ENCODE measurements at places on chromosomes 2 and 18.

DNA sequence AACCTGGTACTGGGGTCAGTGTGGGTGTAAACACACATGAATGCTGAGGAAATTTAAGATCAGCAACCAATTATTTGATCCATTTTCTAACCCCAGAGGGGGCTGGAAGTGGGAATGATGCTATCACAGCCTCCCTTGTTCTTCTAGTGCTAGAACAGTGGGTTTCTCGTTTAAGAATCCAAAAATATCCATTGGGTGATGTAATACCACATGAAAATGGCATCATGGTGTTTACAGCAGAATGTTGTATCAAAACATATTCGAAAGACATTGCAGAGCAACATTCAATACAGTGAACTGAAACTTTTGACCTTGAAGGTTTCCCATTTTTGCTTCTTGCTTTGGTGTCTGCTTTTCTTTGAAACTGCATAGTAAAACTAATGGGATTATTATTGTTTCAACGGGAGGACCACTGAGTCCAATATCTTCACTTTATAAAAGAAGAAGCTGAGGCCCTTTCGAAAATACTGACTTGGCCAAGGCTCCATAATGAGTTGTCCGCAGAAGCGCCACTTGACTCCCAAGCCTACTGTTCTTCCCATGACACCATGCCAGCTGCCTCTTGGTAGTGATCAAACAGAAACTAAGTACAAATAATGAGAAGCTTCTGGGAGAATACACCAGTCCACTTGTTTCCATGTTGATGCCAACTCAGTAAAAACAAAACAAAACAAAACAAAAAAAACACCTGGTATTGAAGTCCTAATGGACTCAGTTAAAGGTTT, 106.1 kb downstream of the COLEC12 start:
- no peak for DNase-seq

DNA sequence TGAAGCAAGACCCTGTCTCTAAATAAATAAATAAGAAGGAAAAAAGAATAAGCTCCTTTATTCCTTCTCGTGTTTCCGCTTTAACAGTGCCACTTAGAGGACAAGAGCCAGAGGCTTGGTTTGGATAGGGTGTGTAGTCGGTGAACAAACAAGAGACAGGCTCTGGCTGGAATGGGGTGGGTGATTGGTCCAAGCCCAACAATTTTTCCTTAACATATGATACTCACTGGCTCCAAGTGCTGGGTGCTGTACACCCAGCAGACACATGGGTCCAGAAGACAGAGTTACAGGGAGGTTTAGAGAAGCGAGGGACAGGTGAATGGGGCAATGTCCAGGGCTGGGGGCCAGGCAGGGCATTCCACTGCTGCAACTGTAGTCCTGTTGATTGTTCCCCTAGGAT, 77.8 kb downstream of the NCAPH start:
- no peak for DNase-seq

GRCh38 chr2:94753466-94753998, 117.7 kb upstream of the TEKT4 start:
- DNase-seq: no peak

GRCh38 chr2:105373344-105373781, 25.5 kb downstream of the FHL2 start:
- DNase-seq: no peak

DNA sequence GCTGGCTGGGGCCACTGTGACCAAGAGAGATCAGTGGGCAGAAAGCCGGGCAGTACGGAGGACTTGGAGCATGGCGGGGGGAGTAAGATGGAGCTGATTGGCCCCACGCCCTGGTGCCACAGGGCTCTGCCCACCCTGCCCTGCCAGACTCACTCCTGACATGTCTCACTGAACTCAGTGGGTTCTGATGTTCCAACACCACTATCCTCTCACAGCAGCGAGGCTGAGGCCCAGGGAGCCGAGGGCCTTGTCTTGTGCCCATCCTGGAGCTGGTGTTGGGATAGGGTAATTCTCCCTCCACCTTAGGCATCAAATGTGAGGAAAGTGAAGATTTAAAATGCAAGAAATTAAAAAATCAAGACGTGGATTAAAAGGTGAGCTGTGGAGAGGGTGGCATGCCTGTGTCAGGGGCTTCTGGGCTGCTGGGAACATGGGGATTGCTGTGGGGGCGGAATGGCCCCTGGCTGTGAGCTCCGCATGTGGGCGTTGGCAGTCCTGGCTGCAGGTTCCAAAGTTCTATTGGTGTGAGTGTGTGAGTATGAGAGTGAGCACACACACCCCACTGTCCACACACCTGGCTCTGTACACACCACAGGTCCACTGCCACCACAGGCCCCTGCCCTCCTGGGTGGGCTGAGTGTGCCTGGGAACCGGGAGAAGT, 283.5 kb upstream of the HS6ST1 start:
- DNase-seq: no peak

DNA sequence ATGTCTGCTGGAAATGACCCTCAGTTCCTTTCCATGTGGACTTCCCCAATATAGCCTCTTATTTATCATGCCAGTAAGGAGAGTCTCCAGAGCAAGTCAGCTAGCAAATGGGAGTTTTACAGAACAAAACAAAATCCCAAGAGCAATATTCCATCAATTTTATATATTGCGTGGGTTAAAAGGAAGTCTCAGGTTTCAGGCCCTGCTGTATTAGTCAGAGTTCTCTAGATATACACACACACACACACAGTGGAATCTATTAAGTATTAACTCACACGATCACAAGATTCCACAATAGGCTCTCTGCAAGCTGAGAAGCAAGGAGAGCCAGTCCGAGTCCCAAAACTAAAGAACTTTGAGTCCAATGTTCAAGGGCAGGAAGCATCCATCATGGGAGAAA, 102.8 kb upstream of the MAP2 start:
- DNase-seq: peak; percentile 45

DNA sequence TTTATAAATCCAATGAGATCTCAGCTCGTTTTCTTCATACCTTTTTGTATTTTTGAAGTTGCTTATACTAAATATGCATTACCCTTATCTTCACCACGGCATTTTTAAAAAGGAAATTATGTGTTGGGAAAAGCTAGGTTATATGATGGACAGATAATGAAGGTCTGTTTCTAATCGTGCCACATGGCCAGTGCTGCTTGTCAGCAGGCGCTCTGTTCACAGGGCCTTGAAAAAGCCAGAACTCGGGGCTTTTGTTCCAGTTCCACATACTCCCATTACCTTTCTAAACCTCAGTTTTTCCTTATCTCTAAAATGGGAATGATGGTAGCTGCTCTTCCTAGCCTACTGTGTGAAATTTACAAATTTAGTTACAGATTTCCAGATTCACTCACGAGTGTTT, 42.0 kb downstream of the EPAS1 start:
- DNase-seq: no peak

DNA sequence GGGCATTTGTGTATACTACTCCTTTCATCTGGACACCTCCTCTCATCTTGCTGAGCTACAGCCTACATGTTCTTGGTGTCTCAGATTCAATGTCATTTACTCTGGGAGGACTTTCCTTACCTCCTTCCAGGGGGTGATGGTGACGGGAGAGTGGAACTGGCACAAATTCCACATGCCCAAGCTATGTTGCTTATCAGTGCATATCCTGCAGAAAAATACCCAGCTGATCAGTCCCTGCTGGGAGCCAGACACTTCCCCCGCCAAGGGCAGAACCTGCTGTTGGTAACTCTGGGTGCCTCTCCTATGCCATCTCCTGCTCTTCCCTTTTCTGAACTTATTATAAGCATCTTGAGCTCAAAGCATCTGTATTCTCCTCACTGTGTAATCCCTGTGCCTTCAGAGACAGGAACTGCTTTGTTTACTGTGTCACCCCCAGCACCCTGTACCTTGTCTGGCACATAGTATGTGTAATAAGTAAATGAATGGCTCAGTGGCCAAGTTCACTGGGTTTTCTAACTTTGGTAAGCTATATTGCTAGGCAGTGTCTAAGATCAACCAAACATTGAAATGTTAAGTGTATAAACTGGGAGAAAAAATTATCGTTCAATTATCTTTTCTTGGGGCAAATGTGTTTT, 87.7 kb upstream of the LPIN2 start:
- DNase-seq: no peak

- DNase-seq: peak; percentile 3
Observed at GRCh38 chr2:6866275-6866671, 566 bp upstream of the CMPK2 start.

GRCh38 chr18:57440331-57441070, 5.3 kb downstream of the ONECUT2 start:
- DNase-seq: no peak

DNA sequence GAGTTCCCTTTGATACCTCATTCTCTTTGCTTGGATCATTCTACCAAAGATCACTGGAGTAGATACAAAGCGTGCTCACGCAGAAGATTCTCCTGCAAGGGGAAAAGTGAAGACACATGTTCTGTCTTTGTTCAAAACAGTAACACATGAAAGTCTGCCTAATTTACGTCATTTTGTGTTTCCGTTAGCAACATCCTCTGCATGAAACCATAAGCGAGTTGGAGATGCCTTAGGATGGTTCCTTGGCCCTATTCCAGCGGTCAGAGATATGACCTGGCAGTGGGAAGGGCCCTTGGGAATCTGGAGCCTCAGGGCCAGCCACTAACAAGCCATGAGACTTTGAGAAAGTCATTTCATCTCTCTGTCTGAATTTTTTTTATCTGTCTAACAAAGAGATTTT, 180.9 kb upstream of the TWIST2 start:
- peak; percentile 45 for DNase-seq

DNA sequence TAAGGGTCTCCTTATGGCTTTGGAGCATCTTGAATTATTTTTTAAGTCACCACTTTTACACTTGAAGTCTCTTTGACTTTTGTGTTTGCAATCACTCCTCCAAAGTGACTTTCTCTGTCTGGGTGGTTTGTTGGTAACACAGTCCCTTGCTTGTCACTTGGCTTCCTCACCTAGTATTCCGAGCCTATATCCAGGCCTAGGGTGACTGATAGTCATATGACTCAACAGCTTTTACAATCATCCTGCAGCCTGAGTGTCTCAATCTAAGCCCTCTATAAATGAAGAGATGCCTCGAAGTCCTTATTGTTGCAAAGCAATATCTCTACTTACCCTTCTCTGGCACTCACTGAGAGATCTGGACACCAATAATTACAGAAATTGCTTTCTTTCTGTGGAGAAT, 53.9 kb upstream of the SETBP1 start:
- DNase-seq: peak; percentile 11

GRCh38 chr18:25230658-25231326, 121.2 kb downstream of the ZNF521 start:
- DNase-seq: peak; percentile 30

DNA sequence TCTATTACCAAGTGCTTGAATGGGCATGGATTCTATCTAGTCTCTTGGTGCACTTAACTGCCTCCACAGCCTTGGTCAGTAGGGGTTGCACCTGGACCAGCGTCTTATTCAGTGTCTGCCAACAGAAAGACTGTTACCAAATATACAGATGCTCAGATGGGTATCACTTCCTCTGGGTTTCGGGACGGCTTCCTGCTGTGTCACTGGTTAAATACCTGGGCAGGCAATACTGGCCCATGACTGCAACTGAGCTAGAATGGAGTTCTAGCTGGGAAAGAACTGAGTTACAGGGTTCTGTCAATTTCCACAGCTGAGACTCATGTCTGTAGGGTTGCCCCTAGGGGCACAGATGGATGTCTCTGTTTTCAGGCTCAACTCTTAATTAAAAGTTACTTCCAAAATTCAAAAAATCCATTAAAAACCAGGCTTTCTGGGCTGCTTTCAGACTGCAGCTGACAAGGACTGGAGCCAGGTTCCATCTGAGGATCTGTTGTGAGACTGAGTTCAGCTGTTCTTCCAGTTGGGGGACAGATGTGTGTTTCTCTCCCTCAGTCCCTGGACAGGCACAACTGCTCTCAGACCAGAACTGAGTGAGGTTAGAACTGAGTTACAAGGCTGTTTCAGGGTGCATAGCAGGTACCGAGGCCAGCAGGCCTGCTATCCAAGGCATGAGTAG, 789.6 kb upstream of the SLC8A1 start:
- DNase-seq: no peak

DNA sequence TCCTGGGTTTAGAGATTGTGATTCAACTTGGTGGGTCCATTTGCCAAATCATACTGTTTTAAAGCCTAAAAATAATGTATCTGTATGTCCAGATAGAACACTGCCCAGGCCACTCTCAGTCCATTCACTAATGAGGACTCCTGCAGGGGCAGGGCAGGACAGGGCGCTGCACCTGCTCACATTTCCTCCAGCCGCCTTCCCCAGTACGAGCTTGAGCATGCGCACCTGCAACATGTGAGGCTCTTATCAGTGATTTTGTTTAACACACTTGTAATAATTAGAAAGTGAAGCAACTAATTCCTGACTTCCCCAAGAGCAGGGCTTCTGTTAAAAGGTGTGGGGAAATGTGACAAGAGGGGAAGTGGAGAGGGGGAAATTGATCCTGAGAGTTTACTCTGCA, 89.7 kb downstream of the AFF3 start:
- DNase-seq: no peak

- no peak for DNase-seq
Observed at GRCh38 chr2:46284260-46284659, 12.9 kb upstream of the EPAS1 start.

DNA sequence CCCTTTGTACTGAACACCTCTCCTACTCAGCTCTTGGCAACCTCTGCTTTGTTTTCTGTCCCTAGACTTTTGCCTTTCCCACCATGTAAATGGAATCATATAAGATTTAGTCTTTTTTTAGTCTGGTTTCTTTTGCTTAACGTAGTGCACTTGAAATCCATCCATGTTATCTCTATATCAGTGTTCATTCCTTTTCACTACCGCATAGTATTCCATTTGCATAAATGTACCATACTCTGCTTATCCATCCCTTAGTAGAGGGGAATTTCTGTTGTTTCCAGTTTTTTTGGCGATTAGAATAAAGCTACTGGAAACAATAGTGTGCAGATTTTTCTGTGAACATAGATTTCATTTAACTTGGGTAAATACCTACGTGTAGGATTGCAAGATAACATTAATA, 46.4 kb downstream of the GAD1 start:
- no peak for DNase-seq

DNA sequence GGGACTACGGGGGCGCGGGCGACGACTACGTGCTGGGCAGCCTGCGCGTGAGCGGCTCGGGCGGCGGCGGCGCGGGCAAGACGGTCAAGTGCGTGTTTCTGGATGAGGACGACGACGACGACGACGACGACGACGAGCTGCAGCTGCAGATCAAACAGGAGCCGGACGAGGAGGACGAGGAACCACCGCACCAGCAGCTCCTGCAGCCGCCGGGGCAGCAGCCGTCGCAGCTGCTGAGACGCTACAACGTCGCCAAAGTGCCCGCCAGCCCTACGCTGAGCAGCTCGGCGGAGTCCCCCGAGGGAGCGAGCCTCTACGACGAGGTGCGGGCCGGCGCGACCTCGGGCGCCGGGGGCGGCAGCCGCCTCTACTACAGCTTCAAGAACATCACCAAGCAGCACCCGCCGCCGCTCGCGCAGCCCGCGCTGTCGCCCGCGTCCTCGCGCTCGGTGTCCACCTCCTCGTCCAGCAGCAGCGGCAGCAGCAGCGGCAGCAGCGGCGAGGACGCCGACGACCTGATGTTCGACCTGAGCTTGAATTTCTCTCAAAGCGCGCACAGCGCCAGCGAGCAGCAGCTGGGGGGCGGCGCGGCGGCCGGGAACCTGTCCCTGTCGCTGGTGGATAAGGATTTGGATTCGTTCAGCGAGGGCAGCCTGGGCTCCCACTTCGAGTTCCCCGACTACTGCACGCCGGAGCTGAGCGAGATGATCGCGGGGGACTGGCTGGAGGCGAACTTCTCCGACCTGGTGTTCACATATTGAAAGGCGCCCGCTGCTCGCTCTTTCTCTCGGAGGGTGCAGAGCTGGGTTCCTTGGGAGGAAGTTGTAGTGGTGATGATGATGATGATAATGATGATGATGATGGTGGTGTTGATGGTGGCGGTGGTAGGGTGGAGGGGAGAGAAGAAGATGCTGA, 1.4 kb downstream of the SOX11 start:
- no peak for DNase-seq

GRCh38 chr2:240573516-240574385, 5.5 kb downstream of the RNPEPL1 start:
- DNase-seq: no peak
